ENCODE measurements at places on chromosomes 6 and 20.

DNA sequence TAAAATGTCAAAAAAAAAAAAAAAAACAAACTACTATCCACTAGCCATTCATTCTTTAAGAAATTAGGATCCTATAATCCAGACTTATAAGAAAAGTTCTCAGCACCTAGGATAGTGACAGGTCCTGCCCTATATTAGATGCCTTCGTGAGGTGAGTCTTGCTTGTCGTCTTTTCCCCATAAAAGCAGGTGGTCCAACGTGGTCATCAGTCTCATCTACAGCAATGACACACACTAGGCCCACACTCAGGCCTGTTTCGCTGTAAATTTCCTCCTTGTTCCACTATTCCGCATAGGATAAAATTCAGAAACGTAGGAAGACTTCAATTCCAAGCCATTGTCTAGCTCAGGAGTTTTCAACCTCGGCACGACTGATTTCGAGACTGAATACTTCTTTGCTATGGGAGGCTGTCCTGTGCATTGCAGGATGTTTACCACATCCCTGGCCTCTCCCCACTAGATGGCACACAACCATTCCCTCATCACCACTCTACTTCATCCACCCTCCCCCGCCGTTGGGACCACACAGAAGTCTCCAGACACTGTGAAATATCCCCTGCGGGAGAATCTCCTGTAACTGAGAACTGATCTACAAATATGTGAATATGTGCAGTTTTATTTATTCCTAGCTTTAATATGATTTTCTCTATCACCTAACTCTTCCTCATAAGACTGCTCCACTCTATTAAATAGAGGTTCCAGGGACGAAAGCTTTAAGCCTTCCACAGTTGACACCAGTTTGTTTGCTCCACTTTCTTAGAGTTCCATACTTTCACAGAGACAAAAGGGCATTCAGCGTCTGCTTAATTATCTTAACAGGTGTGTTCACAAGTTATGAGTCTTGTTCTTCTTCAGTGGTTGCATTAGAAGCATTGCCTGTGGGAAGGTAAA, 346.3 kb downstream of the BMP2 start:
- DNase-seq = no peak

- DNase-seq = no peak
These were observed 96.7 kb downstream of the SNX5 start for GRCh38 chr20:17871886-17872285.

DNA sequence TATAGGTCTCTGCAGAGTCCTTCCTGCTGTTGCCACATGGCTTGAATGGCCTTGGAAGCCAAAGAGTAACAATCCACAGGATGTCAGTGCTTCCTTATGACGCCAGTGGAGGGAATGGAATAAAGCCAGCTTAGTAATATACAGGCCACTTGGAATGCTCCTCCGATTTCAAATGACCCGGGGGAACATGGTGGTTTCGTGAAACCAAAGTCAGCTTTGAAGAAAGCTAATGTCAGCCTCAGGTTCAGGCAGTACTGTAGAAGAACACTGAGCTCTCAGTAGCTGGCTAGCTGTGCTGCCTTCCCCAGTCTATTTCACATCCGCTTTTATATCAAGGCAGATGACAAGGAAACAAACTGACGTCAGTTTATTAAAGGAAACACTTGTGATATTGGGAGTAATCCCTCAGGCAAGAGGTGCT, 189.1 kb downstream of the DTNBP1 start:
- no peak for DNase-seq

DNA sequence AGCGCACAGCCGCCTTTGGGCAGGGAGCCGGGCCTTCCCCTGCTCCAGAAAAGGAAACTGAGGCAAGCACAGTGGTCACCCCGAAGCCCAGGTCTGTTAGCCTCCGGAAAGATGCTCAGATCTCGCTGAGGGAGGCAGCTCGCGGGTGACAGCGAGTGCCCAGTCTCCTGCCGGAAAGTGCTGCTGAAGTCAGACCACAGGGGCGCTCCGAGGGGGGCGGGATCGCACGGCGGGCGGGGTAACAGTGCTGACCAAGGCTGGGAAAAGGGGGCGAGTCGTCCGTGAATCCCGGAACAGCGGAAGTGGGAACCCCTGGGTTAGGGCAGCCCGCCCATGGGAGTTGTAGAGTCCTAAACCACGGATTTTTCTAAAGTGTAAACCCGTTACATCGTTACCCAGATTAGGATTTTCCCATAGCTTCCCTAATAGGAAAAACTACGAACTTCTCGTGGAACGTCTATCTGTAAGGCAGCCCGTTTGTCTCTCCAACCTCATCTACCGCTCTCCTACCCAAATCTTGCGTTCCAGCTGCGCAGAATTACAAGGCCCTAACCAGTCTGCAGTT, 504 bp downstream of the VPS16 start:
- peak; percentile 40 for DNase-seq

DNA sequence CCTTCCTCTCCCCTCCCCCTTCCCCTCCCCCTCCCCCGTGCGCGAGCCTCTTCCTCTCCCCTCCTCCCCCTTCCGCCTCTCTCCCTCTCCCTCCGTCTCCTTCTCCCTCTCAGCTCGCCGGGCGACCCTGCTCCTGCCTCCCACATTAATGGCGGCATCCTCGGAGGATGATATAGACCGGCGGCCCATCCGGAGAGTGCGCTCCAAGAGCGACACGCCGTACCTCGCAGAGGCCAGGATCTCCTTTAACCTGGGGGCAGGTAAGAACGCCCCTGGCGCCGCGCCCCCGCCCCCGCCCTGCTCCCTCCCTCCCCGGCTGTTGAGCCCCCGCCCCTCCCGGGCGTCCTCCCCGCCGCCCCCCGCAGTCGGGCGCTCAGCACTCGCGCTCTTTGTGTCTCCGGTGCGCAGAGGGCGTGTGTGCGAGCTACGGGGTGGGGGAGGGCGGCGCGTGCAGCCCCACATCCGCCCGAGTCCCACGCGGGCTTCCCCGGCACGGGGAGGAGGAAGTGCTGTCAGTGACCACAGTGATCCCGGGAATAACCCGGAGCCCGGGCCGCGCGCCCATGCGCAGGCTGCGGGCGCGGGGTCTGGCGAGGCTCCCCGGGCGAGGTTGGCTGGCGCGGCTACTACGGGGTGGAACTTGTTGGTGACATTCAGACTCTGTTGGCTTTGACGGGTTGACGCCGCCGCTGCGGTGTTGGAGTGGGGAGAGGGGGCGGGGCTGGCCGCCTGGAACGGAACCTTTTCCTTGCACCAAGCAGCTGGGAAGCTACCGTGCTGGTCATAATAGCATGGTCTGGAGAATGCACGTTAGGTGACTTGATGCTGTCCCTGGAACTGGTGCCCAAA, 33.2 kb downstream of the PHACTR1 start:
- no peak for DNase-seq

GRCh38 chr6:168208854-168209253, 110.7 kb downstream of the DACT2 start:
- DNase-seq = no peak

GRCh38 chr6:42350911-42351310, 100.8 kb downstream of the TRERF1 start:
- no peak for DNase-seq

DNA sequence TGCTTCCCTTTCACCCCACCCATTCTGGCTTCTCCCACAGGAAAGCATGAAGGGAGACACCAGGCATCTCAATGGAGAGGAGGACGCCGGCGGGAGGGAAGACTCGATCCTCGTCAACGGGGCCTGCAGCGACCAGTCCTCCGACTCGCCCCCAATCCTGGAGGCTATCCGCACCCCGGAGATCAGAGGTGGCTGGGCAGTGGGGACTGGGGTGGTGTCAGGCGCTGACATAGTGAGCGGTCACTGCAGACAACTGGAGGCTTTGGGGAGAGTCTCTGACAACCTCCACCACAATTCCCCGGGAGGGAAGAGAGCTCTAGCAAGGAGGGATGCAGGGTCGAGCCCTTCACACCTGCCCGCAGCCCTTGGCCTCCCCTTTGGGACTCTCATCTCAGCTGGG, 18.1 kb downstream of the DNMT3B start:
- no peak for DNase-seq

GRCh38 chr6:44697327-44697726, 309.8 kb downstream of the CDC5L start:
- DNase-seq = no peak

DNA sequence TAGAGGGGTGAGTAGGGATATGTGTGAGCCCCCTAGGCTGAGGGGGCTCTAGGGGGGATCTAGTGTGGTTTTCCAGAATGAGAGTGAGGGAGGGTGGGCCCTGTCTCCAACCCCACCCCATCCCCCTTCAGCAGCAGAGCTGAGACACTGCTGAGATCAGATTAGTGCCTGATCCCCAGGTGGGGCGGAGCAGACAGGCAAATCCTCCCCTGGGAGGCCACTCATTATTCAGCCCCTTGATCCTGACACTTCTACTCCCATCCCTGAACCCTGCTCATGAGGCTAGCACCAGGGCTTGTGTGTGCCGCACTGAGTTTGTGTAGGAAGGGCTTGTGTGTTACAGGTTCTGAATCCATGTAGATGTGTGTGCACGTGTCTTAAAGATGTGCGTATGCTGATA, 42.5 kb downstream of the SPDEF start:
- no peak for DNase-seq

DNA sequence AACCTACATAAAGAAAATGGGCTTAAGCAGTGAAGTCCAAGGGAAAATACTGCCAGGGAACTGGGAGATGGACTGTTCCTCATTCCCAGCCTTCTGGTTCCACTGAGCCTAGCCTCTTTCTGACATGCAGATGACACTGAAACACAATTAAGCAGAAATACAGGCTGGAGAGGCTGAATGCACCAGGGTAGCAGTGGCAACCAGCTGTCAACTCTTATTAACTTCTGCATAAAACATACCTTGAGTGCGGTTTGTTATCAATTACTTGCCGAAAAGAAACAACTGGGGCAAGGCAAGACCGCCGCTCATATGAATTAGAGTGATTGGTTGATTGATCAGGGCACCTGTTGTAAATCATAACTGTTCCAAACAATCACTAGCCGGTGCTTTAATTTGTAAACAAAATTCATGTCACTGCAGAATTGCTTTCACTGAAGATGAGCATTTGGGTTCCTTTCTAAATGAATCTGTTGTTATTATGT, 16.3 kb downstream of the TFAP2B start:
- no peak for DNase-seq

GRCh38 chr6:99521633-99522151, 6.5 kb upstream of the USP45 start:
- no peak for DNase-seq

- DNase-seq = no peak
These were observed 82.8 kb downstream of the MLIP start for GRCh38 chr6:54194067-54194466.

GRCh38 chr20:54658525-54658924, 183.1 kb downstream of the DOK5 start:
- DNase-seq = no peak

DNA sequence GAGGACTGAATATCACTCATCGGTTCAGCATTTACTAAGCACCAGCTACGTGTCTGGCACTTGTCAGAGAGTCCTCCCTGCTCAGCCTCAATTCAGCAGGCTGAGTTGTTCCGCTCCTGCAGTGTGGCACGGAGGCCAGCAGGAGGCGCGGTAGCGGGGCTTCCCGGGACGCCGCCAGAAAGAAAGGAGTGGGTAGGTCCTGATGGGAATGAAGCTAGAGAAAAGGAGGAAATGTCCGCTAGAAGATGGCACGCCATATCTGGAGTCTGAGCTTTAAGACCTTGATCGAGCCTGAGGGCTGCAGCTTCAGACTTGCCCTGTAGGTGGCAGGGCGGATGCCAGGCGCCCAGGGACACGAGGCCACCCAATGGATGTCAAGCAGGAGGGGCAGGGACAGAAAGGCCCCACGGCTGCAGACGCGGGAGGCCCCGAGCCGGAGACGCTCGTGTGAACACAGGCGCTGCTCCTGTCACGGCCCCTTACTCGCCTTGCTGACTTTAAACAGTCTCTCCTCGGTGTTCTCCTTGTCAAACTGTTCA, 18.7 kb downstream of the SERPINB6 start:
- peak; percentile 30 for DNase-seq

GRCh38 chr6:129701721-129702455, 8.1 kb downstream of the ARHGAP18 start:
- DNase-seq = no peak

GRCh38 chr6:67889682-67889995, 745.4 kb upstream of the ADGRB3 start:
- DNase-seq = no peak

GRCh38 chr6:162706232-162706631, 21.3 kb downstream of the PRKN start:
- peak; percentile 60 for DNase-seq

DNA sequence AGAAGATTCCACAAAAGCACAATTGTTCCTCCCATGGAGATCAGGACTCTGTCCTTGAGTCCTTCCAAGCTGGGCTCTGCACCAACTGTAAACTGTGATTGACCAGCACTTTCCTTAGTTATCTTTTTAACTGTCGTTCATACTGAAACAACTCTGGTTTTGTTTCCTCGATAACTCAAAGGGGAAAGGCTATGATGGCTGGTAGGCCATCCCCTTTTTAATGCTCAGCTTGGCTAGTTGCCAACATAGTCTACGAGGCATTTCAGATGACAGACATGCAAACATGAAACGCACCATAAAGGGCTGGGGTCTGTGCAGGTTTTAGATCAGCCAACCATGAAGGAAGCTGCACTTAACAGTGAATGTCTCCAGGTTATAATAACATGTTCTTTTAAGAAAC, 497.1 kb upstream of the ARID1B start:
- no peak for DNase-seq

DNA sequence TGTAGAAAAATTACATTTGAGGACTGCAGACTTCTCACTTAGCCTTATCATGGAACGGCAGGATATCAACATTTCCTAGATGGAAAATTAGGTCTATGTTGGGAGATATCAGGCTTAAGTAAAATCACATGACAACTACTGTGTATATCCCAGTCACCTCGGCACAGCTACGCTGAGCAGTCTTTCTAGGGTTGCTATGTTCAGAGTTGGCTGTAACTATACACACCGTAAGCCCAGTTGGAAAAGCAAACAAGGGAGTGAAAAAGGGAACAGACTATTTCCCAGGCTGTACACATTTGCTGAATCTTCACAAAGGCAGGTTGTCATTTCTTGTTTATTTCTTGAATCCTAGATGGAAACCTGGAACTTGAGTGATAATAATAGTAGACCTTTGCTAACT, 80.7 kb upstream of the PTPRK start:
- DNase-seq = no peak

GRCh38 chr6:128073389-128073788, 172.5 kb upstream of the THEMIS start:
- no peak for DNase-seq
